ENCODE measurements at places on chromosomes 11 and 22. TPM values are rescaled to one million over a fixed set of nuclear protein-coding genes. Genes with fewer than 3 reads are reported as not detected.
A peak's percentile ranks its signal among the peaks of the same experiment; 100 is the strongest.

DNA sequence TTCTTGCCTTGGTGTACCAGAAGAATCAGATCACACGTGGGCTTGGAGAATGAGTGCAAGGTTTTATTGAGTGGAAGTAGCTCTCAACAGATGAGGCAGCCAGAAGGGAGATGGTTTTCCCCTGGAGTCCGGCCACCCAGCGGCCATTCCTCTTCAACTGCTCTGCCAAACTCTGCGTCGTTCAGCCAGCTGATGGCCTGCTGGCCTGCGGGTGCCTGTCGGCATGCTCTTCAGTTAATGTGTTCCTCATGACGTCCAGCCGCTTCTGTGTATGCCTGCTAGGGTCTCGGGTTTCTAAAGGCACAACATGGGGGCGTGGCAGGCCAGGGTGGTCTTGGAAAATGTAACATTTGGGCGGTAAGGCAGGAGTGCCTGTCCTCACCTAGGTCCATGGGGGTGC, 487.9 kb upstream of the LRRC4C start:
- H3K27ac ChIP-seq, result no peak overlapping the region
- no peaks in the 10 kb centered on the region for H3K4me1 ChIP-seq
- DNase-seq, result no peak
- no peak overlapping the region for H3K4me3 ChIP-seq

- H3K4me3 ChIP-seq, result peak overlapping the region; percentile 87
- no peak for DNase-seq
- H3K36me3 ChIP-seq, result peaks cover 32% of the 10 kb centered on the region
- peaks cover 61% of the 10 kb centered on the region for H3K4me1 ChIP-seq
- peak overlapping the region; percentile 100 for H3K27ac ChIP-seq
These were observed 2.1 kb upstream of the NEAT1 start for GRCh38 chr11:65420506-65420905.

GRCh38 chr11:10876158-10876557, 18.3 kb upstream of the ZBED5 start:
- H3K27ac ChIP-seq, result no peak overlapping the region
- no peak for DNase-seq
- H3K4me1 ChIP-seq, result peaks cover 12% of the 10 kb centered on the region
- H3K36me3 ChIP-seq, result peaks cover 32% of the 10 kb centered on the region
- no peaks in the 10 kb centered on the region for H3K27me3 ChIP-seq

DNA sequence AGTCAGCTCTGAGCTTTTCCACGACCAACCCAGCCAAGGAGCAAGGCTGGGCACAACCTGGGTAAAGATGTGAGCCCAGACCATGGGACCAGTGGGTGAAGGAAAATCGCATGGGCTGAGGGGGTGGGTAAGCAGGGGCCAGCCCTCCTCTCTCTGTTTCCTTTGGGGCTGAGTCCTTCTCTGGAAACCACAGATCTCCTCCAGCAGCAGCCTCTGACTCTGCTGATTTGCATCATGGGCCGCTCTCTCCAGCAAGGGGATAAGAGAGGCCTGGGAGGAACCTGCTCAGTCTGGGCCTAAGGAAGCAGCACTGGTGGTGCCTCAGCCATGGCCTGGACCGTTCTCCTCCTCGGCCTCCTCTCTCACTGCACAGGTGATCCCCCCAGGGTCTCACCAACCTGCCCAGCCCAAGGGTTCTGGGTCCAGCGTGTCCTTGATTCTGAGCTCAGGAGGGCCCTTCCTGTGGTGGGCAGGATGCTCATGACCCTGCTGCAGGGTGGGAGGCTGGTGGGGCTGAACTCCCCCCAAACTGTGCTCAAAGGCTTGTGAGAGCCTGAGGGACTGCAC, 67.8 kb downstream of the GGTLC2 start:
- H3K27me3 ChIP-seq, result peaks cover 6% of the 10 kb centered on the region
- no peaks in the 10 kb centered on the region for H3K36me3 ChIP-seq
- no peak for DNase-seq
- no peak overlapping the region for H3K27ac ChIP-seq

MMP20 gene
- not detected for total RNA-seq

DNA sequence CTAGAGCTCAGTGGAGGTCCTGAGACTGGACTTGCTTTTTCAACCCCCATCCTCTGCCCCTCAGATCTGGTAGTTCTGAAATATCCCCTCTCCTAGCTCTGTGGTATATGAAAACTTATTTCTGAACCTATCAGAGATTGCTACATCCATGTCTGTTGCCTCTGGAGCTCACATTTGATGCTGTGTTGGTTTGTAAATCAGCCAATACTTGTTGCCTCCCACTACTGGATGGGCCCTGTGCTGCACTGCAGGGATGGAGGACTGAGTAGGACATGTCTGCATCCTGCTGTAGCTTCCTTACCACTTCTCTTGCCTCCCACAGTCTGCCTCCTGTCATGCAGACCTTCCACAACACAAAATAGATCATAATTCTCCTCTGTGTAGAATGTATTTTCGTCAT, 5.2 kb downstream of the OLFML1 start:
- no peaks in the 10 kb centered on the region for H3K36me3 ChIP-seq
- DNase-seq, result no peak
- peaks cover 6% of the 10 kb centered on the region for H3K27me3 ChIP-seq
- H3K4me1 ChIP-seq, result no peaks in the 10 kb centered on the region
- no peak overlapping the region for H3K4me3 ChIP-seq

LGALS12 gene
- total RNA-seq, result not detected

MMP13 gene
- not detected for total RNA-seq

GP1BB gene
- not detected for total RNA-seq

- H3K4me1 ChIP-seq, result peaks cover 36% of the 10 kb centered on the region
- H3K36me3 ChIP-seq, result peaks cover 45% of the 10 kb centered on the region
- peak overlapping the region; percentile 95 for H3K4me3 ChIP-seq
- H3K27me3 ChIP-seq, result no peaks in the 10 kb centered on the region
These were observed 1.5 kb upstream of the SREBF2 start for GRCh38 chr22:41831383-41831782.

DNA sequence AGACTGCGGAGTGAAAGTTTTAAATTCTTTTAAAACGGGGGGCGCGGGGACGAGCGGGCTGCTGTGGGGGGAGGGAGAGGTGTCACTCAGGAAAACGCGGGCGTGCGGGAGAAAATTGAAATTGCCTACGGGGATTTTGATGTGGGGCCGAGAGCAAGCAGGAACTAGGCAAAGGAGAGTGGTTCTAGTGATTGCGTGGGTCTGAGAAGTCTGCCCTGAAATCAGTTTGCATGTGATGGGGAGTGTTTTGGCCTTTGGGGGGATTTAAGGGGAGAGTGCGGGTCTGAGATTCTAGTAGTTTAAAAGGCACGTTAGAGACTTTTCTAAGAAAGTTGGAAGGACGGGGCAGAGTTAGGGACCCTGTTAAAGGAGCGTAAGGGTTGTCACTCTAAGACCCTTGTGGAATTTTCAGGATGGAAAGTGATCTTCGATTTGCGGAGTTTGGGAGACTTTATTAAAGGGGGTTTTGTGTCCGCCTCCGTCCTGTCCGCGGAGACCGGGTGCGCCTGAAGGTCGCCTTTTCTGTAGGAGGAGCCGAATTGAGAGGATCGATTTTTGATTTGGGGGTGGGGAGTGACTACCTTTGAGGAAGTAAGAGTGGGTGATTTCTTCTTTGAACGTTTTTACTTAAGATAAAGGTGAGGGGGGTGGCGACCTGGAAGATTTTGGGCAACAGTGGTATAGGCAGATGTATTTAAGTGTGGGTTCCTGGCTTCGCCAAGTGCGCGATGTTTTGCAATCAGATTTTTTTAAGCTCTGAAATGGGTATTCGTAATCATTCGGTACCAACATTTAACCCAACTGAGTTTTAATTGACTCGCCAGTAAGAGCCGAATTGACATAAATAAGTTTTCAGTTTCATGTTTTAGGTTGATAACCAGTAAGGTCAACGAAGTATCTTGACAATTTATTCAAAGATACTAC, 1.1 kb downstream of the EED start:
- peak; percentile 28 for DNase-seq
- H3K27me3 ChIP-seq, result no peaks in the 10 kb centered on the region
- no peak overlapping the region for H3K27ac ChIP-seq
- H3K36me3 ChIP-seq, result peaks cover 20% of the 10 kb centered on the region
- H3K4me3 ChIP-seq, result no peak overlapping the region
- peaks cover 44% of the 10 kb centered on the region for H3K4me1 ChIP-seq

GRCh38 chr22:20653795-20654342, 120.0 kb upstream of the SERPIND1 start:
- DNase-seq, result no peak
- no peaks in the 10 kb centered on the region for H3K36me3 ChIP-seq
- H3K27me3 ChIP-seq, result peaks cover 16% of the 10 kb centered on the region
- H3K4me3 ChIP-seq, result no peak overlapping the region

FGF19 gene
- total RNA-seq, result not detected

LDLRAD3 gene
- total RNA-seq, result 0.21 TPM

SCGB1D2 gene
- not detected for total RNA-seq

GRCh38 chr22:24236656-24237055, 8.2 kb downstream of the GGT5 start:
- peaks cover 22% of the 10 kb centered on the region for H3K4me1 ChIP-seq
- DNase-seq, result no peak
- H3K4me3 ChIP-seq, result no peak overlapping the region
- H3K27me3 ChIP-seq, result no peaks in the 10 kb centered on the region
- no peak overlapping the region for H3K27ac ChIP-seq

ZNF408 gene
- 16.1 TPM for total RNA-seq

GRCh38 chr11:9905501-9905951, 241.6 kb downstream of the SWAP70 start:
- H3K4me1 ChIP-seq, result no peaks in the 10 kb centered on the region
- H3K4me3 ChIP-seq, result no peak overlapping the region
- H3K27ac ChIP-seq, result no peak overlapping the region
- no peaks in the 10 kb centered on the region for H3K27me3 ChIP-seq
- no peak for DNase-seq

- no peak for DNase-seq
- H3K4me1 ChIP-seq, result no peaks in the 10 kb centered on the region
- no peaks in the 10 kb centered on the region for H3K27me3 ChIP-seq
These were observed 145.1 kb downstream of the SWAP70 start for GRCh38 chr11:9808943-9809342.

- peaks cover 5% of the 10 kb centered on the region for H3K4me1 ChIP-seq
- H3K27me3 ChIP-seq, result no peaks in the 10 kb centered on the region
- no peak overlapping the region for H3K27ac ChIP-seq
- no peak for DNase-seq
- no peak overlapping the region for H3K4me3 ChIP-seq
These were observed 15.6 kb downstream of the TMEM184B start for GRCh38 chr22:38257181-38257580.

- H3K27ac ChIP-seq, result no peak overlapping the region
- H3K27me3 ChIP-seq, result no peaks in the 10 kb centered on the region
- no peak overlapping the region for H3K4me3 ChIP-seq
- no peak for DNase-seq
- peaks cover 9% of the 10 kb centered on the region for H3K4me1 ChIP-seq
These were observed 55.4 kb downstream of the PLEKHA7 start for GRCh38 chr11:16958833-16959232.

RNF121 gene
- total RNA-seq, result 29.9 TPM

CDHR5 gene
- total RNA-seq, result not detected

DNA sequence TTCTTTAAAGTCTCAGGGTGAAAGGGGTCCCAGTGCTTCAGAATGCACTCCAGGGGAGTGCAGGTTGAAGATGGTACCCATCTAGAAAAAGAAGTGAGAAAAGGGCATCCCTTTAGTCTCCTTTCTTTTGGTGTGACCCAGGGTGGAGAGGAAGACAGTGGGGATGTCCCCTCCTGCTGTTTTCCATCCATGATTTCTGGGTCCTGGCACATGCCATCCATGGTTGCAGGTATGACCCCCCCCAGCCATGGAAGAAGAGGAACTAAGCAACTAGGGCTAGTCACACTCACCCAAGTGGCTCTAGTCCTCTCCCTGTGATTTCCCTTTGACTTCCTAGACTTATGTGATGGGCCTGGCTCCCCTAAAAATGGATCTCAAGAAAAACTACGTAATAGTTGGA, 15.9 kb upstream of the EI24 start:
- peaks cover 8% of the 10 kb centered on the region for H3K36me3 ChIP-seq
- H3K27me3 ChIP-seq, result peaks cover 2% of the 10 kb centered on the region
- H3K4me3 ChIP-seq, result no peak overlapping the region
- H3K4me1 ChIP-seq, result no peaks in the 10 kb centered on the region

MYRF gene
- total RNA-seq, result 2.8 TPM

GRCh38 chr11:128491195-128491936, 96.0 kb downstream of the ETS1 start:
- peaks cover 94% of the 10 kb centered on the region for H3K4me1 ChIP-seq
- H3K27me3 ChIP-seq, result no peaks in the 10 kb centered on the region
- peak overlapping the region; percentile 60 for H3K4me3 ChIP-seq
- H3K27ac ChIP-seq, result peak overlapping the region; percentile 87

DNA sequence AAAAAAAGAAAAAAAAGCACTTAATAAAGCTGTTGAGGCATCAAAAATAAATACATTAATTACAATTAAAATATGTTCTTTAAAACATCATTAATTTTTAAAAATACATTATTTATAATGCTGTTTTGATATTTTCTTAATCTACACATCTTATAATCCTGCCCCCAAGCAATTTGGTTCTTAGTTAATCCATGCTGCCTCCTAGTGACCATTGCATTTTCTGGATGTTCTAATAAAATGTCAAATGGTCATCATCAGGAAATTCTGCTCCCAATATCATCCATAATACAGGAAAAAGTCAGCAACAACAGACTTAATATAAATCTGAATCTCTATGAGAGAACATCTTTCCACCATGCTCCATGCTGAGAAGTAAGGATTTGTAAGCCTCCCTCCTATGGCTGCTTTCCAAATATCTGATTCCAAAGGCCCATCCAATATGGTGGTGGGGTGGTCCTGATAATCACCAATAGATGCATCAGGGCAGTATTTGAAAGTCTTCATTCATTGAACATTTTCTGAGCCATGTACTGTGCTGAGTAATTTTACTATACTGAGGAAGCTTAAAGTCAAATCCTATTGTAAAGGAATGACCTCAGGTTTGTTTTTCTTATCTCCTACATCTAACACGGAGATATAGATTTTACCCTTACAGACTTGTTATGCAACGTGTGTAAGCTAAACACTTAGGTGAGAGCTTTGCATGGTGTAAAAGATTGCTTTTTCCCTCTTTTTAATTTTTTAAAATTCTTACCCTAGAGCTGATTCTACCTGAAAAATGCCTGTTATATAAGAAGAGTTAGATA, 124.7 kb upstream of the BMAL1 start:
- no peaks in the 10 kb centered on the region for H3K36me3 ChIP-seq
- DNase-seq, result no peak
- peaks cover 5% of the 10 kb centered on the region for H3K27me3 ChIP-seq
- H3K4me3 ChIP-seq, result no peak overlapping the region
- no peaks in the 10 kb centered on the region for H3K4me1 ChIP-seq

MYBPC3 gene
- not detected for total RNA-seq

DNA sequence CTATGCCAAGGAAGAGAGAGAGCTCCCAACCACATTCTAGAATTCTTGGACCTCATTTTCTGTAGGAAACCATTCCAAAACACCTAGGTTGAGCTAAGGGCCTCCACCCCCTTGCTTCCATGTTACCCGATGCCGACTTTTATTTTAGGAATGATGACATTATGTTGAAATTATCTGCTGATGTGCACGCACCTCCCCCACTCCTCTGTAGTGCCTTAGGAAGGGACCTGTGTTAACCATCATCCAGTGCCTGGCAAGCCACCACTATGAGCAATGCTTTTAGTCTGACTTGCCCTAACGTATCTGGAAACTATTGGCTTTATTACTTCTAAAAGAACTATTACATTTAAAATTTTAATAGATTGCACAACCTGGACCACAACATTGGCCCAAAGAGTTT, 42.1 kb downstream of the NCAPD3 start:
- H3K4me1 ChIP-seq, result no peaks in the 10 kb centered on the region
- peaks cover 65% of the 10 kb centered on the region for H3K36me3 ChIP-seq
- H3K27me3 ChIP-seq, result no peaks in the 10 kb centered on the region
- no peak overlapping the region for H3K27ac ChIP-seq
- no peak for DNase-seq
